ENCODE measurements at places on chromosomes 7 and 10.
A peak's percentile ranks its signal among the peaks of the same experiment; 100 is the strongest.

- no peak for DNase-seq
Measured at GRCh38 chr7:150415161-150416153, 35.0 kb upstream of the GIMAP8 start.

- DNase-seq = no peak
Measured at GRCh38 chr7:43248961-43249822, 136.7 kb downstream of the HECW1 start.

GRCh38 chr7:74199551-74200355, 10.1 kb upstream of the LAT2 start:
- no peak for DNase-seq

DNA sequence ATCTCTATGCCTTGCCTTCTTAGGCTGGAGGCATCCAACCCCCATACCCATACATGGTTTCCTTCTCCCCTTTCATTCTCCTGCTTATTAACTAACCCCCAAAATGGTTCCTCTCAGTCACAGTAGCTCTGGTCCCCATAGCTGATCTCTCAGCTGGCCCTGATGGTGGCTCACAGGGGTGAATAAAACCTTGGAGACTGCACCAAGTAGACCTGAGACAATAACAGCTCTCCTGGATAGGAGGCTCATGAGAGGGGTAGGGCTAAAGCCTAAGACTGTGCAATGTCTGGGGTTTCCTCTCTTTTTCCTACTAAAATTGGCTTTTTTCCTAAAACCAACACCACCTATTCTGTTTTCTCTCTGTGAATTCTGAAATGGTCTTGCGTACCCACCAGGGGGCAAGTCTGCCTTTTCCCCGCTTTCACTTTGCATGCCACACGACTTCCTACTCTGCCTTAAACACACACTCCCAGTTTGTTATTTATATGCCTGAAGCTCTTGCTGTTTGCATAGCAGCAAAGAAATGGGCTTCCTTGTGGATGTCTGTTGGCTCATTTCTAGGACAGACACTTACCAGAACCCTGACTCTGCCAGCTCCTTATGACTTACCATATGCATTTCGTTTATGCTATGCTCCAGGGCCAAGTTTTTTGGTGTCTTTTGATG, 18.4 kb upstream of the PON1 start:
- DNase-seq = no peak

DNA sequence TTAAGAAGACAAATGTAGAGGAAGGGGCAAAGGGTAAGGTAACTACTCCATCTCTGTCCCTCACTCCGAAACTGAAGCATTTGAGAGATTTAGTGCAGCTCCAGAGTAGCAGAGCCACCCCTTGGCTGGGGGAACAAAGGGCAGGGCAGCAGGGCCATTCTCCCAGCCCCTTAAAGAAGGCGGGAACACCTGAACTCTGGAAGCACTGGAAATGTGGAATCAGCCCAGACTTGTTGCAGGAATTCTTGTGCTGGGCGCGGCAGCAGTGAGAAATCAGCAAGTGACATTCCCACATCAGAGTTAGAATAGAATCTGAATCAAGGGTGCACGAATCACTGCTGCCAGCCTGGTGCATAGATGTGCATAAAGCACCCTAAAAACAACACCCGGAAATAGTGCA, 34.4 kb upstream of the GRM8 start:
- no peak for DNase-seq

DNA sequence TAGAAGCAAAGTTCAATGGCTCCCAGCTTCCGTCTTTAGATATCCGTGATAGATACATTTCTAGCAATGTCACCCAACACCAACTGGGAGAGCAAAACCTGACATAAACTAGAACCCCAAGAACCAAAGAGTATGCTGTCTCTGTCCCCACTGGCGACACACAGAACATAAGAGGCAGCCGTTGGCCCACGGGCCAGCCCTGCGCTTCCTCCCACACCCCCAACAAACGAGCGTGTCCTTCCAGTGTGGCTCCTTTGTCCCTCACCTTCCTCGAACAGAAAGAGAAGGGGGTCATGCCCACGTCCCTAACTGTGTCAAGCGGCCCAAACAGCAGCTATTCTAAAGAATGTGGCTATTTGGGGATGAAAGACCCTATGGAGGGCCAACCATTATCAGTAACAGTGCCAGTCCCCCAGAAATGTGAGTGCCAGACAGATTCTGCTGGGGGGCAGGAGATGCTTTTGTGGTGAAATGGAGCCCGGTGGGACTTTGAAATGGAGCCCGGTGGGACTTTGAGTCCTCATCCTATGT, 171.9 kb downstream of the USP6NL start:
- DNase-seq = no peak

GRCh38 chr7:157560710-157561522, 224.1 kb downstream of the DNAJB6 start:
- no peak for DNase-seq

DNA sequence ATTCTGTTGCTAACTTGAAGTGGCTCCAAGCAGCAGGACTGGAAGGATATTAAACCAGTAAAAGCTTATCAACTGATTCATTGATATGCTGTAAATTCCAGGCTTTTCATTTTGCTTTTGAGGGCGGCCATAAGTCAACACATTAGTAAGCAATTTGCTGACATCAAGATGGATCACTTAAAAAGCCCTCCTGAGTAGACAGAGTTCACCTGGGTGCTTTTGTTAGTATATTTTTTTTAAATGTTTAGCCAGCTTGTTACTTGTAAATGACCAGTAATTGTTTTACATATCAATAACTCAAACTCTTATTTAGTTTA, 26.5 kb downstream of the RNF32 start:
- DNase-seq = no peak

DNA sequence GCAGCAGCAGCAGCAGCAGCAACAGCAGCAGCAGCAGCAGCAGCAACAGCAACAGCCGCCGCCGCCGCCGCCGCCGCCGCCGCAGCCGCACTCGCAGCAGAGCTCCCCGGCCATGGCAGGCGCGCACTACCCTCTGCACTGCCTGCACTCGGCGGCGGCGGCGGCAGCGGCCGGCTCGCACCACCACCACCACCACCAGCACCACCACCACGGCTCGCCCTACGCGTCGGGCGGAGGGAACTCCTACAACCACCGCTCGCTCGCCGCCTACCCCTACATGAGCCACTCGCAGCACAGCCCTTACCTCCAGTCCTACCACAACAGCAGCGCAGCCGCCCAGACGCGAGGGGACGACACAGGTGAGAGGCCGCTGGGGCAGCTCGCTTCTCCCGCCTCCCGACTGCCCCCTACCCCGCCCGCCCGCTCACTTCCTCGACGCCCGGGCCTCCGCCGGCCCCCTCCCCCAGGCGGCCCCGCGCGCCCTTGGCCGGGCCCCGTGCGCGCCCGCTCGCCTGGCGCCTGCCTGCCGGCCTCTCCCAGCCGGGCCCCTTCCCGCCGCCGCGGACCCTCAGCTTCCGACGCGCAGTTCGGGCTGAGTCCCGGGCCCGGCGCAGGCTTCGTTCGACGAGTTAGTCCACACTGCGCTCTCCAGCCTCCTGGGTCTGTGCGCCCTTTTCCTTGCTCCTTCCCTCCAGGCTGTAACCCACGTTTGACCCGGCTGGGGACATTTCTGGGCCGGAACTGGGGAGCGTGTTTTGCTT, 882 bp downstream of the DLX6 start:
- DNase-seq = peak; percentile 68

DNA sequence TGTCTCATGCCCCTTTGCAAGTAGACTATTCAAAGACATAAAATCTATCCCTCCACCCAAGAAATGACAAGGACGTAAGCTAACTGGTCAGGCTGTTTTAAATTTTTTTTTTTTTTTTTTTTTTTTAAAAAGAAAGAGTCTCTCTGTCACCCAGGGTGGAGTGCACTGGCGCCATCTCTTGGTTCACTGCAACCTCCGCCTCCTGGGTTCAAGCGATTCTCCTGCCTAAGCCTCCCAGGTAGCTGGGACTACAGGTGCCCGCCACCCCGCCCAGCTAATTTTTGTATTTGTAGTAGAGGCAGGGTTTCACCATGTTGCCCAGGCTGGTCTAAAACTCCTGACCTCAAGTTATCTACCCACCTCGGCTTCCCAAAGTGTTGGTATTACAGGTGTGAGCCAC, 11.2 kb downstream of the TRA2A start:
- DNase-seq = no peak

GRCh38 chr10:43598446-43598845, 7.8 kb upstream of the ZNF485 start:
- no peak for DNase-seq

DNA sequence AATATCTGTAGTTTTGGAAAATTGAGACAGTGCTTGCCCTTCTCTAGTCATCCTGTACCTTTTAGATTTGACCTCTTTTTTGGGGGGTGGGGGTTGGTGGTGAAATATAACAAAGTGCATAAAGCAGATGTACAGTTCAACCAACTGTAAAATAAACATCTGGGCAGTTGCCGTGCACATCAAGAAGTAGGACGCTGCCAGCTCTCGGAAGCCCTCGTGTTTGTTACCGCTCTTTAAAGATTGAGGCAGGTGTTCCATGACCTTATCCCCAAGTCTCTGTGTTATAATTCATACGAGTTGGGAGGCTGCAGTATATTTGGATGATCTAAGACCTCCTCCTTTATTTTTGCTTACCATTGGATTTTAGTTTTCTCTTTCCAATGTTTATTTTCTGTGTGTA, 55.1 kb downstream of the SDK1 start:
- no peak for DNase-seq

DNA sequence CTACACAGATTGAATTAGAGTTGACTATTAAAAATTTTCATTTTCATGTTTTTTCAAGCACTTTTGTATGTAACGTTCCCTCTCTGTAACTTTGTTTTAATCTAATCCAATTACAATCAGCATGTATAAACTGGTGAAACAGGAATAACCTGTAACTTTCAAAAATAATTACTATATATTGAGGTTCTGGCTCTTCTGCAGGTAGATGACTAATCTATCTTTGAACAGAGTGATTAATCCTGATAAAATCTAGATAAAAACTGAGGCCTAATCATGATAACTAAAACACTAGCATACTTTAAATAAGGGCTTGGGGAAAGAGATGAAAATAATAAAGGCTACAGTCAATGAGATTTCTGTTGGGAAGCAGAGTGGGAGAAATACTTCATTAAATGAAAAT, 101.6 kb upstream of the KCND2 start:
- DNase-seq = no peak

DNA sequence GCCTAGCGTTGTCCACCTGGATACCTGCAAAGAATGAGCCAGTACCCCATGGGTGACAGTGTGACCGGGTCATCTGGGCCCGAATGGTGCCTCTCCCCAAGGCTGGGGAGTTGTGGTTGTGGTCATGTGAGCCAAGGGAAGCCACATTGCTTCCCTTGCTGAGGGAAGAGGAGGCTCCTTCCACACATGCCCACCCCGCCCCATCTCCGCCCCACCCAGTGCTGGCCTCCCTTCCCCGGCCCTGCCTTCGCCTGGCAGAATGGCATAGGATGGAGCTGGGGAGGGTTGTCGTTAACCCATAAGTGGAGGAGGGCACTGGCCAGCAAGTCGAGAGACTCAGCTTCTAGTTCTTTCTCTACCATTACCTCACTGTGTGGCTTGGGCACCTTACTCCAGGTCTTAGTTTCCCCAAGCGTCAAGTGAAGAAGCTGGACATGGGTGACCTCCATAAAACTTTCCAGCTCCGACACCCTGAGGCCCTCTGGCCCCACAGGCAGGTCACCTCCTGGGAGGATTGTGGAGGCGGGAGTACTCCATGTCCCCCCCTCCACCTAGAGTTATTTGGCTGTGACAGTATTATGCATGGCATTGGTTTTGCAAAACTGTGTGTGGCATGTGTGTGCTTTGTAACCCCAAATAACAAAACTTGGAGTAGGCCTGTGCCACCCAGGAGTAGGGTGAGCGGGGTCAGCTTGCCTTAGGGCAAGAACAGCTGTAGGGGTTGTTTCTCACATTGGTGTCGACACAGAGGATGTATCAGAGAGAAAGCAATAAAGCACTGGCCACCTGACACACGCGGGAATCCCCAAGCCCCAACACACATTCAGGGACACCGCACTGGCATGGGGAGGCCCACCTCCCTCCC, 90.5 kb upstream of the MACROH2A2 start:
- DNase-seq = peak; percentile 41

GRCh38 chr7:94348142-94348541, 46.6 kb upstream of the COL1A2 start:
- DNase-seq = no peak

DNA sequence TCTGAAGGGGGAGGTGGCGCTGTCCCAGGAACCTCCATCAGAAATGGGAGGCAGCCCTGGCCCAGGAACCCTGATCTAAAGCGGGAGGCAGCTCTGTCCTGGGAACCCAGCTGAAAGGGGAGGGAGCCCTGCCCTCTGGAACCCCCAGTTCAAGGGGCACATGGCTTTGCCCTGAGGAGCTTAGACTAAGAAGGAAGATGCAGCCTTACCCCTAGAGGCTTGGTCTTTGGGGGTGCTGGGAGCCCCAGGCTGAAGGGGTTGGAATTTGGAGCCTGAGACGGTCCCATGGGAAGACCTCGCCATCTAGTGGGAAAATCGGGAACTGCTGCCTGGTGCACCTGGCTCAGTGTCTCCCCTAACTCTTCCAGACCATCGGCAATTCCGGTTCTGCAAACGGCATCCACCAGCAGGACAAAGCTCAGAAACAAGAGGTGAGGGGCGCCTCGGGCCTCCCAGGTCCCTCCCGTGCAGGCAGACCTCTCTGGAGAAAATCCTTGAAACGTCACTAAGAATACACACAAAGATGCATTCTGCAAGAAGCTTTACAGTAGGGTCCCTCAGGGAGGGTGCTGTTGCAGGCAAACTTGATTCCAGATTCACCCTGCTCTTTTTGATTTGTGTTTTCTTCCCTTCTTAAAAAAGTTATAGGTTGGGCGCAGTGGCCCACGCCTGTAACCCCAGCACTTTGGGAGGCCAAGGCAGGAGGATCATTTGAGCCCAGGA, 52.4 kb upstream of the GTF2IRD1 start:
- DNase-seq = peak; percentile 83

- peak; percentile 55 for DNase-seq
Measured at GRCh38 chr7:83947260-83947659, 247.3 kb downstream of the SEMA3A start.

DNA sequence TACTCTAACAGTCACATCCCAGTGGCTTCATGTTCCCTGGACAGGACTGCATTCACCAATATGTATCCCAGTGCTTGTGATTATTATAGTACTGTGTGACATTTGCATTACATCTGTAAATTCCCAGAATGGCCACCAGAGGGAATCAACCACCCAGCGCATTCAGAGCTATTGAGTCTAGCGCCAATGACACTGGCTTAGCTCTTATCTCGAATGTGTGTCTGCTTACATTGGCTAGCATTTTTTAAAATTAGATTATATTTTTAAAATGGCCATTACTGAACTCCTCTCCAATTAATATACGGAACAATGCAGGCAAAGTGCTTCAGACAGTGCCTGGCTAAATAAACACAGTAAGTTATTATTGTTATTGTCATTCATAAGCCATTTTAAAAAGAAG, 36.3 kb downstream of the TRIL start:
- peak; percentile 91 for DNase-seq

Measured in hematopoietic multipotent progenitor cell treated with erythropoietin and hydrocortisone succinate and interleukin-3 and kit ligand, for 4 days (in vitro differentiated cells).